NCI-H2029 treated with DMSO at 0.1 percent for 48 hours (cell line): ENCODE measurements at places on chromosomes 1 and 21.

GRCh38 chr1:153587314-153587713, 21.7 kb upstream of the S100A2 start:
- no peak for DNase-seq

DNA sequence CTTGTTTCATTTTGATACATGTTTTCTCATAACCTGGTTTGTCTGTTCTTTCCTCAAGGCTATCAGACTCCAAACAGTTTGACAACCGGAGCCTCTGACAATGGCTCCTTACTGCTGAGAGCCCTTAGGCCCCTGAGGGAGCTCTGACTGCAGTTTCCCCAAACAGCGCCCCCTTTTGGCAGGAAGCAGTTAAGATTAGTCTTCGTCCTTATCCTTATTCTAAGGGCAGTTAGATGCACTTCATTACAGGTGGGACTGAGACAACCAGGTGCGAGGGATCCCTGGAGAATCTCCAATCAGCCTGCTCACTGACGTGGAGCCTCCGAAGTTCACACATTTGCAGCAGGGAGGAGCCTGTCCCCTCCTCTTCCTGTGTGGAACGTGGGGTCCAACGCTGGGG, 393.1 kb downstream of the BRINP3 start:
- DNase-seq, result no peak

DNA sequence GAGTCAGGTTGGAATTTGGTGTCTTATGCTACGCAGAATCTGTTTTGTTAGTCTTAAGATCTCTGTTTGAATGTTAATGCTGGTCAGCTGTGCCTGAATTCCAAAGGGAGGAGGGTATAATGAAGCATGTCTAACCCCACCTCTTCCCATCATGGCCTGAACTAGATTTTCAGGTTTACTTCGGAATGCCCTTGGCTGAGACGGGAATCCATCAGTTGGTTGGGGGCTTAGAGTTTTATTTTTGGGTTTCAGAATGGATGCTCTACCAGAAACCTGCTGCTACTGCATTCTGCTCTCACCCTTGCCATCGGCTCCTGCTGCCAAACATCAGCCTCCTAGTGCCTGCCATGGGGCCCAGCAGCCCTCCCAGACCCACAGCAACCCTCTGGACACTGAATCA, 24.1 kb upstream of the ETV3 start:
- DNase-seq, result no peak

DNA sequence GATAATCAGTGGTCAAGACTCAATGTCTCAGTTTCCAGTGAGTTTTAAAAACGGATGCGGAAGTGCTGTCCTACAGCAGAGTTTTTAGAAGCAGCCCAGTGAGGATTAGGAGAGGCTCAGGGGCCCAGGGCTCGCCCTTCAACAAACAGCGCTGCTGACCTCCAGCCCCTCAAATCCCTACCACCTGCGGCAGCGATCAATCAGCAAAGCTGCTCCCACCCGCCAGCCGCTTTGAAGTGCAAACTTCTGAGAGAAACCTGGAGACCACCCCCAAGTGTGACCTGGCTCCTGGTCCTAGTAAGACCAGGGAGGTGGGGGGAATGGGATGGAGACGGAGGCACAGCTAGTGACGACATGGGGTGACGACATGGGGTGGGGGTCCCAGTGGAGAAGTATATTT, 14.4 kb downstream of the ZBTB17 start:
- no peak for DNase-seq

DNA sequence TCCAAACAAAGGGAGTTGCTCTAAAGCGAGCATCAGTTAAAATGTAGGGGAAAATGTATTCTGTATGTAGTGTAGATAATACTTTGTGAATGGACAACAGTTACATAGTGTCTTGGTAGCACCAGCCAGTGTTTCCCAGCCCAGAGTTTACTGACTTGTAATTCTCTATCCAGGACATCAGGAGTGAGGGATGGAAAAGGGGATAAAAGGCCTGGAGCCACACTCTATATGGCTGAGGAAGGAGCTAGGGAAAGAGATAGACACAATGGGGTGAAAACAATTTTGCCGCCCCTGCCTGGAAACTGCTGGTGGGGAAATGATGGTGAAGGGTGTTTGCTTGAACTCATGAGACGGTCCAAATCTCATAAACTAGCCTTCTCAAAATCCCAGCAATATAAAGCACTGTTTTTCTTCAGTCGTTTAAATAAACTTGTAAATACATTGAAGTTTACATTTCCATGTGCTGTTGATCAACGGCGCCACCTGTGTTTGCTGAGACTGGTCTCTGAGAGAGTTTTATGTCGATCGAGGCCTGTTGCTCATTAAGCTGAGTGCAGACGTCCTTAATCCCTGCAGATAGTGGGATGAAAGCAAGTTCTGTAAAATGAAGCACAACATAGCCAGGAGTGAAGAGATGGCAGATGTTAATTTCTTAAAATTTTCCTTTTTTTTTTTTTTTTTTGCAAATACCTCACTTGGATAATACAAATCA, 27.9 kb upstream of the AGO1 start:
- DNase-seq, result no peak

- DNase-seq, result no peak
Measured at GRCh38 chr1:109976762-109977161, 7.8 kb upstream of the AHCYL1 start.

DNA sequence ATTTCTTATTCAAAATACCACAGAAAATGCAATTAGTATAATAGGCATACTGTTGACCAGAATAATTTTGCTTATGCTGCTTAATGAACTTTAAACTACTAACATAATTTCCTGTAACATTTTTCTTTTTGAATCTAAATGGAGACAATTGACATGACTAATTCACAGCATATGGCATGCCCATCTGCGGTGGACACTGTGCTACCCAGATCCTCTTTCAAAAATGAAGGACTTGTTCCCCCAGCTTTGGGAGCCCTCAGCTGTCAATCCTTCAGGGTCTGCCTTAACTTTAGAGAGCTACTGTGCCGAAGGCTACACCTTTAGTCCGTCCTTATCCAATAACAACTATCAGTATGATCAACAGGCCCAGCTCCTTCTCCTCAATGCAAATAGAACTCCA, 789.0 kb downstream of the PLA2G4A start:
- DNase-seq, result no peak

- no peak for DNase-seq
Measured at GRCh38 chr1:117664314-117664713, 58.5 kb downstream of the TENT5C start.

GRCh38 chr1:17168091-17168876, 36.6 kb upstream of the PADI1 start:
- no peak for DNase-seq

DNA sequence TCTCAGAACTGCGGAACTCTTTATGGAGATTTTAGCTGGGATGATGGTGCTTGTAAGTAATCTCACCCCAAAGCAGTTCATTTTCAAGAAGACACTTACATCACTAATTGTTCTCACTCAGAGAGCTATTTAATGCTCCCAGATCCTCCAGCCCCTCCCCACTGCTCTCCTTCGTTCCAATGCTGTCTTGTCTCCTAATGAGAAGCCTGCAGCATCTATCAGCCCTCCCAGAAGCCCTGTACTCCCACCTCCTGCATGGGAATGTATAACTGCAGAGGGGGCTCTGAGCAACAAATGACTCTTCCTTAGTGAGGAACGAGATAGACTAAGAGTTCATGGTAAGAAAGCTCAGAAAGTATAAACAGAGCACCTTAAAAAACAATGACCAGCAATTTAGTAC, 377.4 kb upstream of the RUNX1 start:
- no peak for DNase-seq

GRCh38 chr1:58629031-58629462, 52.0 kb upstream of the TACSTD2 start:
- no peak for DNase-seq

GRCh38 chr1:52032785-52033131, 852 bp downstream of the KTI12 start:
- DNase-seq, result no peak

DNA sequence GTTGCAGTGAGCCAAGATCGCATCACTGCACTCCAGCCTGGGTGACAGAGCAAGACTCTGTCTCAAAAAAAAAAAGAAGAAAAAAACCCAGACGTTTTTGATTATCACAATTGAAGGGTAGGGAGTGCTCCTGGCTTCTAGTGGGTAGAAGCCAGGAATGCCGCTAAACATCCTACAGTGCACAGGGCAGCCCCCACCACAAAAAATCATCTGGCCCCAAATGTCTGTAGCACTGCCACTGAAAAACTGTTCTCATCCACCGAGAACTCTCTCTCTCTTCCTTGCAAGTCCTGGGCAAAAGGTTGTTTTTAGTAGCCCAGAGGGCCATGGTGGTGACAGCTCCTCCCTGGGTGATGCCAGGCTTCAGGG, 35.6 kb upstream of the GPR157 start:
- DNase-seq, result no peak

GRCh38 chr1:174916846-174917245, 82.9 kb upstream of the CACYBP start:
- DNase-seq, result no peak

DNA sequence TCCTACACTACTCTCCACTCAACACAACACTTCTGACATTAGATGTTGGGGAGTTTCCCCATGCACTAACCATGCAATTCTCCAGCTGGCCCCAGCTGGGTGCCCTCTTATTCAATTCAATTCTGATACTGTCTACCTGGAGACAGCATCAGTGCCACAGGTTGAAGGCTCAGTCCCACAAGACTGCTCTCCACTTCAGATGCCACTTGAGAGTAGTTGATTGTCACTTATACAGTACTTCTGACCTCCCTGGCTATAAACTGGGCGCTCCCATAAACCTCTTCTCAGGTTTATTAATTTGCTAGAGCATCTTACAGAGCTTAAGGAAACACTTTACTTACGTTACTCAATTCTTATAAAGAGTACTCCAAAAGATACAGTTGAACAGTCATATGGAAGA, 442.3 kb downstream of the LRRIQ3 start:
- DNase-seq, result no peak

DNA sequence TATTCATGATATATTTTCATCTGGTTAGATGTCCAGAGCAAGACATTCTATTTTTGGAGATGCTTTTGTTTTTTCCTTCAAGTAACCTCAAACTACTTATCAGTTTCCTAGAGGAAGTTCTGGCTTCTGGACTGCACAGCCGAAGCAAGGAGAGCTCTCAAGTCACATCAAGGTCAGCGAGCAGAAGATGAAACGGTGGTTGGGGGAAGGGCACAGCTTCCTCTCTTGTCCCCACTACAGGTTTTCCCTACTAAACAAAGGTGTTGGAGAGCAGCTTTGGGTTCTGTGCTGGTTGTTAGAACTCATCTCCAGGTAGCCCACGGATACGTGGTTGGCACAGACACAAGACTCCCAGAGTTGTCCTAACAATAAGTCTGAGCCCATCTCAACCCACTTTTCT, 5.1 kb upstream of the PLEKHO1 start:
- no peak for DNase-seq

DNA sequence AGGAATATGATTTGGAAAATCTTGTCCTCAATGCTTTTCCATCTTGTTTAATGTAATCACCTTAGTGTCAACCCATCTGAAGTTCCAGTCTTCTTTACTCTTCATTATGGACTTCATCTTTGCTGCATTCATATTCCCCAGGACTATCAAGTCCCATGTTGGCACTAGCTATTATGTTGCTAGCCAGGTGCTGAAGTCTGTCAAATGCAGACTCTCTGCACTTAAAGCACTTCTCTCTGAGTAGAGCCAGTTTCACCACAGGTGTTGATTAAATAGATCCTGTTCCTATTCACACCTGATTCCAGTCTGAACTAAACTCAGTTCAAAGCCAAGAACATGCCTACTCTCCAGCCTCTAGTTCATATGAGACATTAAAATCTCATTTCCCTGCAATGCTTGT, 75.0 kb upstream of the PKN2 start:
- DNase-seq, result no peak

DNA sequence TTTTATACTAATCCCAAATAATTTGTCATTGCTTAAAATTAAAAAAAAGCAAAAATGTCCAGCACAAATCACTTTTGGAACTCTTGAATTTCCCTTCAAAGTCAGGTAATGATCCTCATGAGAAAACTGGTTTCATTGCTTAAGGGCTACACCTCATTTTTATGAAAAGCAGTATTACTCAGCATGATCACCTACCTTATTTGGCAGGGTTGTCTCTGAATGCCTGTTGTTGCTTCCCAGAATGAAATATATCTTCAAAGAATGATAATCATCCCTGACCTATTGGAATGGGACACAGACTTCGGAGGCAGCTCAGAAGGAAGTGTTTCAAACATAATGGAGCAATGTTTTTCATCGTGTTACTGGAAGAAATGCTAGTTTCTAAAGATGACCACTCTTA, 29.7 kb downstream of the C1orf21 start:
- no peak for DNase-seq

DNA sequence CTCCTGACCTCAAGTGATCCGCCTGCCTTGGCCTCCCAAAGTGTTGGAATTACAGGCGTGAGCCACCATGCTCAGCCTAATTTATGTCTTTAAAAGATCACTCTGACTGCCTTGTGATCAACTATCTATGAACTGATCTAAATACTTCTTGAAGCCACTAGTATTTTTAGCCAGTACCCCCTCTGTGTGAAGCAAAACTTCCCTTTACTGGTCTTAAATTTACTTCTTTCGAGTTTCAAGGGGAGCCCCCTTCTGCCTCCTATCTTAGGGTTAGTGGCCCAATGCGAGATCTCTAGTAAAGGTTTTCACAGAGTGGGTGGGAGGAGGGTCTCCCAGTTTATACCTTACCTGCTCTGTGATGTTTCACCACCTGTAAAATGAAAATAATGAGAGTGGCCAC, 66.1 kb upstream of the RPL11 start:
- no peak for DNase-seq

- DNase-seq, result no peak
Measured at GRCh38 chr1:231107600-231108326, 54.1 kb upstream of the TRIM67 start.

DNA sequence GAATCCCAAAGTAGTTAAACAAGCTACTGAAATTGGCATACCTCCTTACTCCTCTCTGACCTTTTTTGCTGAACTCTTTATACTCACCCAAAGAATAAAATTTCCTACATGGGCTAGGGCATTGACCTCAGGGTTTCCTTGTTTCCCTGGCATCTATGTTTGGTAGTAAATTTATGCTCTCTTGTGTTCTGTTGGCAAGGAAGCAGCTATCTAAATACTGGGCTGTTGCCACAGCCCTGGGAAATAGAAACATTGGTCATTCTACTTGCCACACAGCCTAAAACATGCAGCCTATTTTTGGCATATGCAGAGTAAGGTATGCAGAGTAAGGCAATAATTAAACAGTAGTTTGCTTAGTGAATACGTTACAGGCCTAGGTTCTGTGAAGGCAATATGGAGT, 351.4 kb downstream of the HLX start:
- DNase-seq, result peak; percentile 13

DNA sequence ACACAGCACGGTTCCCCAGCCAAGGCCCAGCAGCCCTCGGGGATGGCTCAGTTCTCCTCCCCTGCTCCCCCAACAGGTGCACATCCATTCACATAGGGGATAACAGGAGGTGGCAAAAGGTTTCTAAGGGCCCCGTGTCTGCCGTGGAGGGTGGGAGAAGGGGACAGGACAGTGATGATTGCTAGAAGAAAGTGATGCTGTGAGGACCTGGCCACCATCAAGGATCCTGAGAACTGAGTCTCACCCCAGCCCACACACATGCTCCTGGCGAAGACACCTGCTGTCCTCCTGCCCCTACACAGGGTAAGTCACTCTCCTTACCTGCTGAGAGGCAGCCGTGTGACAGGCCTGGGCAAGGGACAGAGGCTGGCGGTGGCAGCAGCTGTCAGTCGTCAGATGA, 54.5 kb downstream of the GNG4 start:
- DNase-seq, result no peak

GRCh38 chr21:15947677-15948076, 217.9 kb downstream of the USP25 start:
- DNase-seq, result no peak

GRCh38 chr1:214513394-214513793, 38.0 kb downstream of the PTPN14 start:
- no peak for DNase-seq

GRCh38 chr1:14304381-14304865, 294.1 kb upstream of the KAZN start:
- DNase-seq, result no peak

GRCh38 chr1:42740851-42741580, 980 bp upstream of the CLDN19 start:
- no peak for DNase-seq
